Hepatic stellate cell (primary cell): ENCODE measurements at places on chromosomes 12 and 14.
A peak's percentile ranks its signal among the peaks of the same experiment; 100 is the strongest.

- no peak for DNase-seq
These were observed 9.2 kb upstream of the LBHD2 start for GRCh38 chr14:103074729-103075367.

GRCh38 chr14:25111061-25111601 is 61.2 kb upstream of the STXBP6 start:
- DNase-seq, result peak; percentile 38

DNA sequence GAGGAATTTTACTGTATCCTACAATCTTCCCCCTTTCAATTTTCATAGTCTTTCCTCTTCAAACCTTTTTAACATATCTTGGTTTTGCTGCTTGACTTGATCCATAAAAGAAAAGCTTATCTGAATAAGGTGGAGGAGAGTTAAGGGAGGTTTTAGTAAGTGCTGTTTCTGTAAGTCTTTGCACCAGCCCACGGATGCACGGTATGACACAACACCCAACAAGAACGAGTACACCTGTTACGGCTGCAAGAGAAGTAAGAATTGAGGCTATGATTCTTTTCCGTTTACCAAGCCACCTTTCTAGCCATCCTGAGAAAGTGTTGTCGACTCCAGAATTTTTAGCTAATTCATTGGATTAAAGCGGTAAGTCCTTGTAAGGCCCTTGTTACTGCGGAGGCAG is 26.1 kb upstream of the CPNE8 start:
- no peak for DNase-seq

DNA sequence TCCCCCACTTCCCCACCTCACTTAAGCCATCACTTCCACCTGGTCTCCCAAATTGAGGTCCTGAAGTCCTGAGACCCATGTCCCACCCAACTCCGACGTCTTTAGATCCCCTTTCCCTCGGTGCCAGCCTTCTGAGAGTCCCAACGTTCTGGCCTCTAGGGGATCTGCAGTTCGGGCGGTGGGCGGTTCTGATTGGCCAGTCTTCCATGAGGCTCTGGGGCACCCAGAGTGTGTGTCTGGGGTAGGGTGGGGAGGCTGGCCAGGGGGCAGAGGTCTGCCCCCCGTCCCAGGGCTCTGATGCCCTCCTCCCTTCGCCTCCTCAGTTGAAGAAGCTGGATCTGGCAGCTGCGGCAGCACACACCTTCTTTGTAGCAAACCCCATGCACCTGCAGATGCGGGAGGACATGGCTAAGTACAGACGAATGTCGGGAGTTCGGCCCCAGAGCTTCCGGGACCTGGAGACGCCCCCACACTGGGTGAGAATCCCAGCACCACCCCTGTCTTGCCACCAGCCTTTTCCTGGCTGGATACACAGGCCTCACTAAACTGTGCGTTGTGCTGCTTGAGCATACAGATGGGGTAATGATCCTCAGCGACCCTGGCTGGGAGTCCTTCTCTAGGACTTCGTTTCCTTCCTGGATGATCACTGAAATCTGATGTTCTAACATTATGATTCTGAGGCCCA is 1.5 kb downstream of the P3H3 start:
- peak; percentile 82 for DNase-seq

- DNase-seq, result no peak
These were observed 272.2 kb upstream of the TMPO start for GRCh38 chr12:98243190-98243589.

DNA sequence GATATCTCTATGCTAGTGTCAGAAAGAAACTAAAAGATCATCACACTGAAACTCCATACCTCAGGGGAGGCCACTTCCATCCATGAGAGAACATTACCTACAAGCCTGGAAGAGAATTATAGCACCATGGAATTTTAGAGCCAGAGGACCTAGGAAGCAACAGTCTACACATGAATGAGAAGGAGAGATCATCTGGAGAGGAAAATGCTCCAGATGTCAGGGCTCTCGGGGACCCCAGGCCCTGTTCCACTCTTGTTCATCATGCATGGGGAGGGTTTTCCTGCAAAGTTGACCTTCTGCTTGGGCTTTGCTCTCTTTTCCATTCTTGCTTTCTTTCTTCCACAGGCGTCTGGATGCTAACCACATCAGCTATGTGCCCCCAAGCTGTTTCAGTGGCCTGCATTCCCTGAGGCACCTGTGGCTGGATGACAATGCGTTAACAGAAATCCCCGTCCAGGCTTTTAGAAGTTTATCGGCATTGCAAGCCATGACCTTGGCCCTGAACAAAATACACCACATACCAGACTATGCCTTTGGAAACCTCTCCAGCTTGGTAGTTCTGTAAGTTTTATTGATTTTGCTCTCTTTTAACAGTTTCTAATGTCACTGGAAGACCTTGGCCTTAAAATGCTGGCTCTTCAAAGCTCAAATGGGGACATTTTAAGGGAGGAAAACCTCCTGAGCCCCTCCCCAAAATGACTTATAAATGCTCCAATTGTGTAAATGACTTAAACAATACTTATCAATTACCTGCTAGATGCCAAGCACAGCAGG is 110.7 kb downstream of the ZFC3H1 start:
- DNase-seq, result no peak

- DNase-seq, result no peak
These were observed 3.0 kb upstream of the FOXN3 start for GRCh38 chr14:89419973-89420482.

DNA sequence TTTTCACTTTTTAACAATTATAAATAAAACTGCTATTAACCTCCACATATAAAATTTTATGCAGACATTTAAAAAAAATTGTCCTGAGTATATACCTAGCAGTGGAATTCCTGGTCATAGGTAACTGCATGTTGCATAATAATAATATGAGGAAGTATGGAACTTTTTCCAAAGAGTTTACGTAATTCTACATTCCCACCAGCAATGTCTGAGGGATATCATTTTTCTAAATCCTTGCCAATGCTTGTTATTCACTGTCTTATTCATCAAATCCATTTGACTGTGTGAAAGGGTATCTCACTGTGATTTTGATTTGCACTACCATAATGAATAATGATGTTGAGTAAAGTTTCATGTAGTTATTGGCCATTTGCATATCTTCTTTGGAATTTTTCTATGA is 393.8 kb downstream of the LRFN5 start:
- DNase-seq, result no peak

DNA sequence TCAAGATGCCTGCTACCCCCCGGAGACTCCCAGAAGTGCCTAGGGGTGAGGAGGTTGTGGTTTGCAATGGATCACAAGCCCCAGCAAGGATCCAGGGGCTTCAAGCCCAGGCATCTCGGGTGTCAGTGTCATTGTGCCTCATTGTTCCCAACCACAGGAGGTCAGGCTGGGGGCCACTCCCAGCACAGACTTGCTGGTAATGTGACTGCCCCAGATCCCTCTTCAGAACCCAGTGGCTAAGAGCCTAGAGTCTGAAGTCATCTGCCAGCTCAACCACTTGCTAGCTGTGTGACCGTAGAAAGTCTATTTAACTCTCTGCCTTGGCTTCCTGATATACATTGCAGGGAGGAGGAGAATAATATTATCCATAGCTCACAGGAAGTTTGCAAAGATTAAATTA is 7.7 kb upstream of the ASB2 start:
- peak; percentile 64 for DNase-seq

DNA sequence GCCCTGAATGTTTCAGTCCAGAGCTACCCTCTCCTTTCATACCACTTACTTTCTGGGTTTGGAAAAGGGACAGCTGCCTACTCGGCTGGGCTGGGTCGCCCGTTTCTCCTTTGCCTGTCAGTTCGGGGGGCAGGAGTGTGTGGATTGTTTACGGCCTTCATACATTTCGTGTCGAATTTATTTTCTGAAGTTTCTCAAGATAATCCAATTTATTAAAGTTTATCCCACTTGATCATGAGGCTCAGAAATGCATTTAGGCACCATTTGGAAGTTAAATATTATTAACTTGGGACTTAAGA is 608 bp downstream of the ZNF410 start:
- DNase-seq, result no peak
